ENCODE measurements at places on chromosomes 4 and X. TPM values are rescaled to one million over a fixed set of nuclear protein-coding genes. Genes with fewer than 3 reads are reported as not detected.

DNA sequence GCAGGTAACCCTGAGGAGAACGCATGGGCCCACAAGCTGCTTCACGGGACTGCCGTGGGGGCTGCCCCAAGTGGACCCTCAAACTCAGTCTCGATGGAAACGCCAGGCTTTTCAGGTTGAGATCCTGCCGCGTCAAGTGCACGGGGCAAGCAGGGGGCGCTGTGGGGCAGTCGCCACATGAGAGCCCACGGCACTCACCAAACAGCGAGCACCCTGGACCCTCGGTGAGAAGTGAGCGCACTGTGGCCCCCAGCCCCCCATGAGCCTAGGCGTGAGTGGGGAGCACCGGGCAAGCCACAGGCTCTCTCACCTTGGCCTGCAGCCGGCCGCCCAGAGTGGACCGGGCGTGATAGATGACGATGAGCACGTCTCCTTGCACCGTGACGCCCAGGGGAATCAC is 50.9 kb upstream of the CPLX1 start:
- no peak for DNase-seq

The SMIM31 gene
- 0.04 TPM for total RNA-seq

DNA sequence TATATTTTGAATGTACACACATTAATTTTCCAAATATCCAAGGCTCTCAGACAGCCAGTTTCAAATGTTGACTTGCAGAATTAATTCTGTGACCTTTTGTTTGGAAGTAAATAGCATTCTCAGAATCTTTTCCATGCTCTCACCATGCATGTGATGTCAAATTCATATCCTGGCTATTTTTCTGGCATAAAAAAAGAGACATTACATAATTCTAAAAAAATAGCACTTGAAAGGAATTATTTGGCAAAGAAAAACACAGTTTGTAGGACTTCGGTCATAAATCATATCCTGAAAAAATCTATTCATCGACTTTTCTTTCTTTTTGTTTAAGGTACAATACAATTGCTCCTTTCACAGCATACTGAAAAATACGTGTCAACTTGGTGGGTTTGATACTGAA is 111.2 kb downstream of the GLRA3 start:
- DNase-seq, result no peak

GRCh38 chr4:24519649-24520048 is 64.7 kb downstream of the DHX15 start:
- no peak for DNase-seq

GRCh38 chr4:33715841-33716395 is 2528.4 kb downstream of the ARAP2 start:
- DNase-seq, result peak; percentile 95

GRCh38 chrX:49992853-49993252 is 70.5 kb downstream of the CLCN5 start:
- no peak for DNase-seq

The PPP3CA gene
- total RNA-seq, result 36.8 TPM

DNA sequence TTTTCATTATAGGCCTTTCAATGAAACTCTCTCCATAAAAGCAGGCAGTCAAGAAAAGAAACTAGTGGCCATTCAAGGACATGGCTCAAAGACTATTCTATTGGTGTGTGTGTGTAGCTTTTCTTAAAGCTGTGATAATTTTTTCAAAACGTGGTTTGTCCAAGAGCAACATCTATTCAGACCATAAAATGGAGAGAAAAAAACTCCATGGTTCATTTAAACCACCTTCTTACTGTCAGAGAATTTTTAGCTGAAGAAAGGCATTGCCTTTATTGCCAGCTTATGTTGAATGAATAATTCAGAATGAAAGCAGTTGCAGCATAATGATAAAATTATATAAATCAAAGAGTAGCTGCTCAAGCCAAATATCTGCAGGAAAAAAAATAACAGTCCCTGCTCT is 325.5 kb downstream of the PCDH18 start:
- no peak for DNase-seq

The PITX2 gene
- total RNA-seq, result 5.7 TPM

GRCh38 chr4:71195924-71196323 is 142.9 kb upstream of the SLC4A4 start:
- no peak for DNase-seq

- DNase-seq, result no peak
Measured at GRCh38 chr4:64341711-64342110, 67.5 kb downstream of the TECRL start.

The PABPC1L2B gene
- total RNA-seq, result not detected

The EREG gene
- not detected for total RNA-seq

The ATP1B4 gene
- total RNA-seq, result not detected

The NHS gene
- total RNA-seq, result 5.9 TPM

DNA sequence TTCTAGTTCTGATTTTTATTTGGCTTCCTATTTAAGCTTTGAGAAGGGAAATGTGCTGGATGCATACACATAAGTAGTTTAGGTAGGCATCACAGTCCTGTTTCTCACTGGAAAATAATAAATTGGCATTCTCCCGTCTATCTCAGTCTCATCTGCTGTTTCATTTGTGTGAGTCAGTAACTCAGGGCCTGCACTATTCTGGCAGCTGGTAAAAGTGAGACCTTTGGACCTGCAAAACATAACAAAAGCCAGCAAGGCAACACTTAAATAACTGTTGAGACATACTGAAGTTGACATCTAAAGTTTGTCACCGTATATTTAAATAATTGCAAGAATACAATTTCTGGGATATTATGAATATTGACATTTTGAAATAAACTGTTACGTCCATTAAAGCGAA is 8.6 kb upstream of the UBQLN2 start:
- DNase-seq, result no peak

DNA sequence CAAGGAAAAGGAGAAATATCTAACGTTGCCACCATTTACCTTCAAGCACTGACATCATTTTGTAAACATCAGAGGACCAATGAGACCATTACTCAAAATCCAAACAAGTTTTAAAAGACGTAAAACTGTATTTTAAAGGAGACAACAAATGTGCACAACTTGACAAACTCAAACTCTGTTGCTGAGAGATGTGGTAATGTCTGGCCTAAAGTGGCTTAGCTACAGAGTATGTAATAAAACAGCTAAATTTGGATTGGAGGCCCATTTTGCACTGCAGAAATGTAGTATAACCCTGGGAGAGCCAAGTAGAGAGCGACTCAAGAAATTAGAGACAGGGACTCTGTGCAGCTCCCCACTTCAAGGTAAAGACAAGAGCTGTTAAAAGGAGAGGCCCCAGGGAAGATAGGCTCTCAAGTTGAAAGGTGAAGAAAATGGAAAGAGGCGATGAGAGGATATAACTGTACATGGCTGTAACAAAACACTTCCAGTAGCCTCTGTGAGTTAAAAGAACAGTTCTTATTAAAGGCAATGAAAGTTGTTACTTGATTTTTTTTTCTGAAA is 20.3 kb downstream of the UNC5C start:
- no peak for DNase-seq

The PNCK gene
- total RNA-seq, result 4.4 TPM

The EPHA5 gene
- 14.2 TPM for total RNA-seq

DNA sequence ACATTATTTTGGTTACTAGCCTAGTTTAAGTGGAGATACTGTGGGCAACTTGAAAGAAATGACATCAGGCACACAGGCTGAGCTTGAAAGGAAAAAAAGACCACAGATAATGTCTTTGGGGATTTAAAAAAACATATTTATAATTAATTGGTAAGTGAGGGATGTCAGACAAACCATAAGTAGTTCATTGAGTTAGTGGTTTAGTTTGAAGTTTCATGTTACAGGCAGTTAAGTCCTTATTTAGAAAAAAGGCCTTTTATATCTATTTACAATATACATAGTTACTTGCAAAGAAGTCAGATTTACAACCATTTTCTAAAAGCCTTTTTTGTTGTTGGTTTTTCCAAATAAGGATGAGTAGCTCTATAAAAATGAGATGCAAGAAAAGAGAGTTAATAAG is 89.2 kb downstream of the CDS1 start:
- DNase-seq, result no peak

The RHOH gene
- total RNA-seq, result not detected
